ENCODE measurements at places on chromosomes 13 and 19.

DNA sequence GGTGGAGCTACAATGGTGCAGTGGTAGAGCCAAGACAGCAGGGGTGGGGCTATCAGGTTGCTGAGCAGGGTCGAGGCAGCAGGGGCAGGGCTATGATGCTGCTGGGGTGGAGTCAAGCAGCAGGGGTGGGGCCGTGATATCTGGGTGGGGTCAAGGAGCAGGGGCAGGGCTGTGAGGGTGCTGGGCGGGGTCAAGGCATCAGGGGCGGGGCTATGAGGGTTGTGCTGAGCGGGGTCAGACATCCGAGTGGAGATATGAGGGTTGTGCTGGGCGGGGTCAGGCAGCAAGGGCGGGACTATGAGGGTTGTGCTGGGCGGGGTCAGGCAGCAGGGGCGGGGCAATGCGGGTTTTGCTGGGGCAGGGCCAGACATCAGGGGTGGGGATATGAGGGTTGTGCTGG lies 14.7 kb downstream of the HCN2 start:
- no peak for DNase-seq

GRCh38 chr13:76958841-76959432 lies 10.6 kb downstream of the ACOD1 start:
- DNase-seq = no peak

DNA sequence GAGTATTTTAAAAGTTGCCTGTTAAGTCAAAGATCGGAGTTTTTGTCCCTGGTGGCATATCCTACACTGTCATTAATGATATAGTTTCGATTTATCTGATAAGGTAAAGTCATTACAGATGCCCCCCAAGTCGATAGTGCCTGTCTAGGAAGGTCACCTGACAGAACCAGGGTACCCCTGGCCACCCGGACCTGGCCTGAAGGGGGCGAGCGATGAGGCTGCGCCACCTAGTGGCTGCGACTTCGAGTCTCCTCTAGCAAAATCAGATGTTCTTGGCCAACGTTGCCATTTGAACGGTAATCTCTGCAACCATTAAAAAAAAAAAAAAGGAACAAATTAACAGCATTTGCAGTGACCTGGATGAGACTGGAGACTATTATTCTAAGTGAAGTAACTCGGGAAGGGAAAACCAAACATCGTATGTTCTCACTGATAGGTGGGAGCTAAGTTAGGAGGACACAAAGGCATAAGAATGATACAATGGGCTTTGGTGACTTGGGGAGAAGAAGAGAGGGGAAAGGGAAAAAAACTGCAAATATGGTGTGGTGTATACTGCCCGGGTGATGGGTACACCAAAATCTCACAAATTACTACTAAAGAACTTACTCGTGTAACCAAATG lies 565.1 kb downstream of the LIG4 start:
- peak; percentile 16 for DNase-seq

GRCh38 chr13:72805676-72806346 lies 23.9 kb downstream of the PIBF1 start:
- no peak for DNase-seq

DNA sequence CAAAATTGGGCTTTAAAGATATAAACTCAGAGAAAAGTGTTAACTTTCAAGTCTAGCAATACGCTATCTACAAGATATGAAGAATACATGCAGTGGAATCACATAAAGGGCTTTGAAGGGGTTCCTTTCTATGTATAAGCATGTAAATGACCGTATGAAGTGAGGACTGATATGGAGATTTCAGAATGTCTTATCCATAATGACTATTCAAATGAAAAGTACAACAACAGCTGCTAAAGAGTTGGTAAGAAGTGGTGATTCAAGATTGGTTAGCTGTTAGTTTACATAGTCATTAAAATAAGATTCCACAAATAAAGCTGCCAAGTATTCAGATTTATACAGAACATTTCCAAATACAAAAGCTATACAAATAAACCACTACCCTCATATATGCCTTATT lies 153.4 kb upstream of the STARD13 start:
- no peak for DNase-seq

DNA sequence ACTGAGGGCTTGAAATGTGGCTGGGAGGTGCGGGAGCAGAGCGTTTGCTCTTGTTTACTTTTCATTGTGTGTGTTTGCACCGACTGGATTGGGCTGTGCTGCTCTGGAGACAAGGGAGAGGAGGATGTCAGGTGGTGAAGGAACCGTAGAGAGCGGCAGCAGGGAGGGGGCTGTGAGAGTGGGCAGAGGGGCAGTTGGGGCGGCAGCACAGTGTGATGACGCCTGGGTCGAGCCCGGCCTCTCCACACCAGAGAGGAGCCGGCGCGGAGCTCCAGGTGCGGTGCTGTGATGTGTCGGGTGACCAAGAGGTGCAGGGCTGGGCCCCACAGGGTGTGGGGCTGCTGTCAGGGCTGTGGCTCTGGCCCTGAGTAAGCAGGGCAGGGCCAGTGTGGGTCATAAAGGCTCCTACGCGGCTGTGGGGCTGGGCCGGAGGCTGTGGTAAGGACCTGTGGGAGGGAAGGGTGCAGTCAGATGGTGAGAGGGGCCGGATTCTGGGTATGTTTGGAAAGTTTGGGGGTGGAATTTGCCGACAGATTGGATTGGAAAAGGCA lies 10.5 kb downstream of the NAXD start:
- no peak for DNase-seq

DNA sequence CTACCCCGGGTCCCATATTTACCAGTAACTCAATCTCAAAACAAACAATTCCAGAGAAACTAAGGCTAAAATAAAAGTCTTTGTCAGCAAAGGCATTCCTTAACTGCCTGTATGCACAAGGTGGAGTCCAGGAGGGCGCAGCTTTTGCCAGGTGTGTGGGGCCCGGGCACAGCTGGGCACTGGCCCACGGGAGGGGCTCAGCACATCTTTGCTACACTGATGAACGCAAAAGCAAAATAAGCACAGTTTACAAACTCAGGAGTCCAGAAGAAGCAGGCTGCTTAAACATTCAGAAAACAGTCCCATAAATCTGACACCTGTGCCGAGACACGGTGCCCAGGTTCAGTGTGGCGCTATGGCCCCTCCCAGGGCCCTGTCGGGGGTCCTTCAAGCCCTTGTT lies 70.8 kb downstream of the SLC7A1 start:
- no peak for DNase-seq

DNA sequence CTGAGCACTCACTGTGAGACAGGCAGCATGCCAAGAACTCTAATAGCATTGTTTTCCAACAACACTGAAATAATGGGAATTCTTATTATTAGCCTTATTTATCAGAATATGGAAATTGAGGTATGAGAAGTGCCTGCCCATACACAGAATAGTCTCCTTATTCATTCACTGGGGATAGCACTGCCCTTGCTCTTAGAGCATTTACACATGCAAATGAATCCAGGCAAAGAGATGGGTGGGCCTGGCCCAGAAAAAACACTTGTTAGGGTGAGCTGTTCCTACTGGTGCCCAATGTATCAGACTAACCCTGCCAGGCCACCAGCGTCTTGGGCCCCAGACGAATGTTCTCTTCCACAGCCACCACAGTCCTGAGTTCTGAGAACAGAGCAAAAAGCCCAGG lies 112.9 kb downstream of the TUBA3C start:
- no peak for DNase-seq

DNA sequence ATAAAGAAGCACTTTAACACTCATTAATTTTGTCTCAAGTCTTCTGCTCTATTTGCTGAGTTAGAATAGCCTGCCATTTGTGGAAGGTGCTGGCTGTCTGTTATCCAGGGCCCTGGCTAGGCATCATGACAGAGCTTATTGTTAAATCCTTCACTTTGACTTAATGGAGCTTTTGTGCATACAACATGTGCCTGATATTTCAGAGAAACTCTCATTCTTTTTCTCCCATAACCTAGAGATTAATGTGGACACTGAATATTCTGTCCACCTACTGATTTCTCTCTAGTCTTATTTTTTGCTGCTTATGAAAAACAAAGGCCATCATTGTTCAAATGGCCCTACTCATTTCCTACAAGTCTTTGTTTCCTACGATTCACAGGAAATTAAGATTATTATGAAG lies 383.1 kb upstream of the HTR2A start:
- DNase-seq = no peak

- DNase-seq = no peak
These were observed 29.9 kb downstream of the TINCR start for GRCh38 chr19:5537870-5538269.

GRCh38 chr19:45597425-45598111 lies 4.4 kb downstream of the GPR4 start:
- no peak for DNase-seq

- no peak for DNase-seq
These were observed 1.3 kb upstream of the TEKTIP1 start for GRCh38 chr19:3537438-3538240.

DNA sequence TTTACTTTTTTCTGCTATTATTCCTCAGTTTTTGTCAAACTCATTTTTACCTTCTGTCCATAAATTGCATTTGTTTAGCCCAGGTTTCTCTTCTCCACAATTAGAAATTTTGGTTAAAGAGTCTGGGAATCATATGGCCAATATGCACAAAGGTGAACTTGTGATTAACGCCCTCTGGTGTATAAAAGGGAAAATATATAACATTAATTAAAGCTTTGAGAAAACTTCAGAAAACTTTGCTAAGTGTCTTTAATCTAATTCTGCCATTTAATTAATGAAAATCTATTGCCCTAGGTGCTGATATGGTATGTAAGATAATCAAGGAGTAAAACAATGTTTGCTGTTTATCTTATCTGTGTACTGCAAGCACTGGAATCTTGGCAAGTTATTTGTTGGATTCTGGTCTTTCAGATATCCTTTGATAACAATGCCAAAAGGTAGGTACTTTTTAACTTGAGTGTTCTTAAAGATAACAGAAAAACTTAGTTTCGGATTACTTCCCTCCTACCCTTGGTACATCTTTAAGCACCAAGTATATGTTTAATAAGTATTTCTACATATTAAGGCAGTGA lies 402.6 kb downstream of the SUCLA2 start:
- DNase-seq = no peak

- no peak for DNase-seq
These were observed 173.1 kb upstream of the RFC3 start for GRCh38 chr13:33644581-33645543.

- no peak for DNase-seq
These were observed 38.3 kb downstream of the COL4A1 start for GRCh38 chr13:110268576-110269185.

- DNase-seq = no peak
These were observed 211.5 kb upstream of the KL start for GRCh38 chr13:32804673-32805230.
